ENCODE measurements at places on chromosomes 13 and 19. TPM values are rescaled to one million over a fixed set of nuclear protein-coding genes. Genes with fewer than 3 reads are reported as not detected.
A peak's percentile ranks its signal among the peaks of the same experiment; 100 is the strongest.

GRCh38 chr13:39748961-39749360 lies 93.5 kb downstream of the COG6 start:
- no peak for DNase-seq

- DNase-seq, result peak; percentile 60
Observed at GRCh38 chr19:53394522-53394973, 401 bp upstream of the ZNF765 start.

Gene SCEL
- under 0.01 TPM for total RNA-seq

GRCh38 chr13:110280231-110280813 lies 26.6 kb downstream of the COL4A1 start:
- DNase-seq, result no peak

- no peak for DNase-seq
Observed at GRCh38 chr13:32936716-32937115, 79.5 kb upstream of the KL start.

GRCh38 chr13:106961216-106961615 lies 393.3 kb upstream of the ARGLU1 start:
- no peak for DNase-seq

Gene KRTDAP
- total RNA-seq, result not detected

Measured in breast epithelium (tissue), 4 donors.